ENCODE measurements at places on chromosomes 5 and 9. TPM values are rescaled to one million over a fixed set of nuclear protein-coding genes. Genes with fewer than 3 reads are reported as not detected.

- no peak overlapping the region for H3K4me3 ChIP-seq
- no peak overlapping the region for H3K27ac ChIP-seq
- no peaks in the 10 kb centered on the region for H3K36me3 ChIP-seq
Measured at GRCh38 chr9:104740621-104741020, 6.9 kb upstream of the NIPSNAP3A start.

DNA sequence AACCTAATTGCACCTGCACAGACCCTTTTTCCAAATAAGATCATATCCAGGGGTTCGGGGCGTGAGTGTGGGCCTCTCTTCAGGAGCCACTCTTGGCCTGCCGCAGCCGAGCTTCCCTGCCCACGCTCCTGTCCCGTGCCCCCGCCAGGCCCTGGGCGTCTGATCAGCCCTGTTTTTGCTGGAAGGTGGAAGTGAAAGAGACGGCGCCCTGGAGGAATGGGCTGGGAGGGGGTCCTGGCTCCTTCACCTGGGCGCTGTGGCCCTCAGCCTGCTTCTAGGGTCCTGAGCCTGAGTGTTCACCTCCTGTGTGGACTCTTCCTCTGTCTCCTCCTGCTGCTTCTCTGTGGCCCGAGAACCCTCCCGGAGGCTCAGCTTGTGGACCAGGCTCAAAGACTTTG, 11.2 kb upstream of the COL5A1 start:
- H3K36me3 ChIP-seq, result no peaks in the 10 kb centered on the region
- H3K4me3 ChIP-seq, result no peak overlapping the region
- H3K27ac ChIP-seq, result no peak overlapping the region
- peak; percentile 6 for DNase-seq
- no peaks in the 10 kb centered on the region for H3K4me1 ChIP-seq

DNA sequence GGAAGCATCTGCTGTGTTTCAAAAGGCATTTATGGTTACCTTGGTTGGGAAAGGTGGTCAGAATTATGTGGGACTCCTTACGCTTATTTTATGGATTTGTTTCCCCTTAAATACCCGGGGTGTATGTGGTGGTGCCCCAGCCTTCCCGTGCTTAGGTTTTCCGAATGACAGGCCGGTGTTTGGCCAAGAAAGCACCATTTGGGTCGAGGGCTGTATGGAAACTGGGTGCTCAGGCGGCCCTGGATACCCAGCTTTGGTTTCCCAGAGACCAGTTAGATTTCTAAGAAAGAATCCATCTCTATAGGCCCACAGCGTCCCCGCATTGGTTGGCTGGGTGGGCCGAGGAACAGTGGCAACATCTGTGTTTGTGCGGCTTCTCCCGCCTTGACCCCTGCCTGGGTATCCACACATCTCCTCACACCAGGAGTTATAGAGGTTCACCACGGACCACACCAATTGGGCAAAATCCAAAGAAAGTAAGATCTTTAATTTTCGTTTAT, 868 bp downstream of the ARHGEF28 start:
- peak; percentile 37 for DNase-seq
- no peaks in the 10 kb centered on the region for H3K27me3 ChIP-seq
- no peaks in the 10 kb centered on the region for H3K36me3 ChIP-seq

DNA sequence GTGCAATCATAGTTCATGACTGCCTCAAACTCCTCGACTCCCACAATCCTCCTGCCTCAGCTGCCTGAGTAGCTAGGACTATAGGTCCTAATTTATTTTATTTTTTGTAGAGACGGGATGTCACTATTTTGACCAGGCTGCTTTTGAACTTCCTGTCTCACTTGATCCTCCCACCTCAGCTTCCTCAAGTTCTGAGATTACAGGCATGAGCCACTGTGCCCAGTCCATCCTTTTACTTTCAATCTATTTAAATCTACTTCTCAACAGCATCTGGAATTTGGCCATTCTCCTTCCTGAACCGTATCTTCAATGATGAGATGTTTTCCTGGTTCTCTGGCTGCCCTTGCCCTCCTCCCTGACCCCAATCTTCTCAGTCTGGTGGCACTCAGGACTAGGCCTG, 12.2 kb upstream of the GRIN1 start:
- peak overlapping the region; percentile 5 for H3K27ac ChIP-seq
- H3K4me3 ChIP-seq, result no peak overlapping the region
- no peak for DNase-seq
- H3K36me3 ChIP-seq, result no peaks in the 10 kb centered on the region
- peaks cover 12% of the 10 kb centered on the region for H3K4me1 ChIP-seq
- H3K27me3 ChIP-seq, result no peaks in the 10 kb centered on the region

- no peaks in the 10 kb centered on the region for H3K36me3 ChIP-seq
- no peaks in the 10 kb centered on the region for H3K27me3 ChIP-seq
- H3K4me3 ChIP-seq, result no peak overlapping the region
Measured at GRCh38 chr5:67215519-67216471, 19.2 kb upstream of the CD180 start.

GRCh38 chr5:84383816-84384603, 670 bp downstream of the EDIL3 start:
- H3K27me3 ChIP-seq, result no peaks in the 10 kb centered on the region
- H3K27ac ChIP-seq, result peak overlapping the region; percentile 66
- H3K36me3 ChIP-seq, result no peaks in the 10 kb centered on the region
- peaks cover 8% of the 10 kb centered on the region for H3K4me1 ChIP-seq

GRCh38 chr5:67960939-67961338, 254.6 kb upstream of the PIK3R1 start:
- no peaks in the 10 kb centered on the region for H3K36me3 ChIP-seq

- H3K4me1 ChIP-seq, result peaks cover 6% of the 10 kb centered on the region
- no peaks in the 10 kb centered on the region for H3K36me3 ChIP-seq
- no peak overlapping the region for H3K4me3 ChIP-seq
- no peaks in the 10 kb centered on the region for H3K27me3 ChIP-seq
Measured at GRCh38 chr5:96961053-96961452, 25.2 kb downstream of the LNPEP start.

DNA sequence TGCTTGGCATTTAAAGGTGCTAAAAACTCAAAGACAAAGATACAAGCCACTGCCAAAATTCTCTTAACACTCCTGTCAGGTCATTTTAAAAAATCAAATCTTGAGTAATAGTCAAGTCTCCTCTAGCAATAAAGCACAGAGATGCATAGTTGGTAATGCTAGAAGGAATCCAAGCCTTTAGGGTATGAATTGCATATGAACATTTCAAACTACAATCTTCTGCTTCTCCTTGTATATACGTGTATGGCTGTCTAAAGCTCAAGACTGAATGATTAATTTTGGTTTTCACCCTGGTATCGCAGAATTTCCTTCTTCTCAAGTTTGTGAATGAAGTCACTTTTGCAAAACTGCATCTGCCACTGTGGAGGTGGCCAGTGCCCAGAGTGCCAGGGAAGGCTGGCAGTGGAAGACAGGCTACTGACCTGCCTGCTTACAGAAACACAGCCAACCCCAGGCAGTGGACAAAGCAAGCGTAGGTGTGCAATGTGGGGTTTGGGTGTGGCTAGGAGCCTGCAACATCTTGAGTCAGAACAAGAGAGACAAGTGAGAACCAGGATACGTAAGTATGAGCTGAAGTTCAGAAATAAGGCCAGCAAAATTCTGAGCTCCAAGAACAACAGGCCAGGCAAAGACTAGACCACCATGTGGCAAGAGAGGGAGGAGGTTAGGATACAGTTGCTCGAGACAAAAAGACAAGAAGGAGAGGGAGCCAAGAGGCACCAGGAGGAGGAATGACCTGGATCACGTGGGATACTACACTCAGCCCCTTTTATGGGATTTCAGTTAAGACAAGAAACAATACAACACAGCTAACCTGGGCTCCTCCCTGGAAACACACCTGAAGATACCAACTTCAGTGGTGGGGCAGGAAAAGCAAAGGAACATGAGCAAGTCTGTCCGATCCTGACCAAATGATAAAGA, 22.6 kb downstream of the MYO10 start:
- no peaks in the 10 kb centered on the region for H3K27me3 ChIP-seq
- peaks cover 21% of the 10 kb centered on the region for H3K4me1 ChIP-seq
- H3K4me3 ChIP-seq, result no peak overlapping the region
- no peak for DNase-seq
- no peak overlapping the region for H3K27ac ChIP-seq
- H3K36me3 ChIP-seq, result no peaks in the 10 kb centered on the region

GRCh38 chr9:121950441-121950840, 142.7 kb downstream of the TTLL11 start:
- H3K27me3 ChIP-seq, result no peaks in the 10 kb centered on the region
- no peak overlapping the region for H3K27ac ChIP-seq
- peaks cover 7% of the 10 kb centered on the region for H3K4me1 ChIP-seq
- H3K36me3 ChIP-seq, result no peaks in the 10 kb centered on the region
- DNase-seq, result no peak

GRCh38 chr9:2709645-2710101, 7.6 kb upstream of the KCNV2 start:
- H3K4me1 ChIP-seq, result no peaks in the 10 kb centered on the region
- no peaks in the 10 kb centered on the region for H3K36me3 ChIP-seq
- H3K27ac ChIP-seq, result no peak overlapping the region

- peaks cover 21% of the 10 kb centered on the region for H3K4me1 ChIP-seq
- no peaks in the 10 kb centered on the region for H3K27me3 ChIP-seq
- H3K4me3 ChIP-seq, result no peak overlapping the region
- no peak overlapping the region for H3K27ac ChIP-seq
- no peaks in the 10 kb centered on the region for H3K36me3 ChIP-seq
Measured at GRCh38 chr9:95095641-95096355, 221.7 kb downstream of the FANCC start.

DNA sequence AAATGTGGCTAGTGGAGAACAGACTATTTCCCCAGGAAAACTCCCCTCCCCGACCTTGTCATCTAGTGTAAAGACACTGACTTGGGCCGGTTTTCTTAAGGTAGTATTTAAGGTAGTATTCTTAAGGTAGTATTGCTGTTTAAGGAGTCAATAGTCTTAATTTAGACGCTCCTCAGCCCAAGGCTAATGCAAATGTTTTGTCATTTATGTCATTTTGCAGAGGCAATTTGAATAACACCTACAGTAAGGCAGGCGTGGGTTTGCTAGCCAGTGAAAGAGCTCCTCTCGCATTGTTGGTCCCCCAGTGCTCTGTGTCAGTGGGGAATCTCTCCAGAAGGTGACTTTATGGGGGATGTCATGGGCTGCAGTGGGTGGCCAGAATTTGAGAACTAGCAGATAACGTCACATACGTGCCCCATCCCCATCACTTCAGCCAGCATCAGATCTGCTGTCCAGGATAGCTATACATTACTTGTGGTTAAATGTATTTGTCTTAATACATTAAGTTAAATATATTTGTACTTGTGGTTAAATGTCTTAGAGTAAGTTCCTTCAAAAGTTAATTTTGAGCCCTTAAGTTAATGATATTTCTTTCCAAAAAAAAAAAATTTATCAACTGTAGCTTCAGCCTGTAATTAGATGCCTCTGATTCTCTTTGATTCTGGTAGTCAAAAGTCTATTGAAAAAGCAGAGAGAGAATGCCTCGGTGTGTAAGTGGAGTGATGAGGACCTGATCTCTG, 2.6 kb downstream of the PPP1R26 start:
- H3K36me3 ChIP-seq, result no peaks in the 10 kb centered on the region
- H3K4me1 ChIP-seq, result peaks cover 4% of the 10 kb centered on the region
- H3K27me3 ChIP-seq, result no peaks in the 10 kb centered on the region
- no peak overlapping the region for H3K4me3 ChIP-seq
- DNase-seq, result no peak
- H3K27ac ChIP-seq, result no peak overlapping the region

DNA sequence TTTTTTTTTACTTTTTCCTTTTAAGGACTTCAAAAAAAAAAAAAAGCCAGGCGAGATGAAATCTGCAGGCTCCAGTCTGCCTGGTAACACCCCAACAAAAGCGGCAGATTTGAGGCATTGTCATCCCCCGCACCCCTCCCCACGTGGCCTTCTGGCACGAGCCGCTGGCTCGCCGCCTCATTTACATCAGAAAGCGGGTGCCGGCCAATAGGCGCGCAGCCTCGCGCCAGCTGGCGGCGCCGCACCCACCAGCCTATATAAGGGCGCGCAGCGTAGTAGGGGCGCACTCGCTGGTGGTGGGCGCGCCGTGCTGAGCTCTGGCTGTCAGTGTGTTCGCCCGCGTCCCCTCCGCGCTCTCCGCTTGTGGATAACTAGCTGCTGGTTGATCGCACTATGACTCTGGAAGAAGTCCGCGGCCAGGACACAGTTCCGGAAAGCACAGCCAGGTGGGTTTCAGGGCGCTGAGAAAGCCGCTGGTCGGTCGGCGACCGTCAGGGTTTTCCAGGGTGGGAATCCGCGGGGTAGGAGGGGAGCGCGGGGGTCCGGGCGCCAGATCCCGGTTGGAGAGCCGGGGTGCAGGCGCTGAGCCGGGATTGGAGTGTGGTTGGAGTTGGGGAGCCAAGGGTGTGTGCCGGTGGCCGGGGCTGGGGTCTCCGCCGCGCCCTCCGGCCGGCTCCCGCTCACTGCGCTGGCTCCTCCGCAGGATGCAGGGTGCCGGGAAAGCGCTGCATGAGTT, at the start of gene GADD45G:
GADD45G (plus strand) TSS at position 284 of the 736 bp plus-strand sequence; CDS start at position 394, 110 bp downstream.
- no peaks in the 10 kb centered on the region for H3K36me3 ChIP-seq
- peak within 1 kb of the TSS; percentile 66 for H3K27ac ChIP-seq
- no peaks in the 10 kb centered on the region for H3K27me3 ChIP-seq
- peaks cover 6% of the 10 kb centered on the region for H3K4me1 ChIP-seq

- DNase-seq, result no peak
- no peaks in the 10 kb centered on the region for H3K36me3 ChIP-seq
- no peaks in the 10 kb centered on the region for H3K27me3 ChIP-seq
- no peaks in the 10 kb centered on the region for H3K4me1 ChIP-seq
- no peak overlapping the region for H3K4me3 ChIP-seq
- H3K27ac ChIP-seq, result no peak overlapping the region
Measured at GRCh38 chr5:171863935-171864334, 78.3 kb downstream of the SMIM23 start.

DNA sequence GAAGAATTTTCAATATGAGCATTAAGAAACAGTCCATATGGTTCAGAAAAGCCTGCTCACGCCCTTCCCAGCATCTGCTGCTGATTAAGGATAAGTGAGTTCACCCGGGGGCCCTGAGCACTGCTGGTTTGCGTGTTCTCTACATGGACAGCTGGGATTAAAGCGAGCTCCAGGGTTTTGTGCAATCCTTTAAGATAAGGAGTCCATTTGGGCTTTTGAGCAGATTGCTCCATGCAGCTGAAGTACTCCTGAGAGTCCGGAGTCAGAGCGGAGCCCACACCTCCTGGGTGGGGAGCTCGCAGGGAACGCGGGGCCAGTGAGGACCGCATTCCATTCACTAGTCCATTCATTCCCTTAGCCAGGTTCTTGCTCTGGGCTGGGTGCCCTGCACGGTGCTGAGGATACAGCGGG, 149.3 kb upstream of the COL5A1 start:
- H3K27me3 ChIP-seq, result no peaks in the 10 kb centered on the region
- DNase-seq, result peak; percentile 78
- no peak overlapping the region for H3K4me3 ChIP-seq
- H3K4me1 ChIP-seq, result peaks cover 4% of the 10 kb centered on the region
- peak overlapping the region; percentile 8 for H3K27ac ChIP-seq
- no peaks in the 10 kb centered on the region for H3K36me3 ChIP-seq

GRCh38 chr5:51889703-51890102, 506.5 kb downstream of the ISL1 start:
- H3K4me1 ChIP-seq, result no peaks in the 10 kb centered on the region
- no peaks in the 10 kb centered on the region for H3K27me3 ChIP-seq
- DNase-seq, result no peak
- H3K27ac ChIP-seq, result no peak overlapping the region
- H3K4me3 ChIP-seq, result no peak overlapping the region
- H3K36me3 ChIP-seq, result no peaks in the 10 kb centered on the region

The CYSRT1 gene
- 0.15 TPM for total RNA-seq

The SLC12A2 gene
- 31.2 TPM for total RNA-seq

The GIN1 gene
- total RNA-seq, result 9.8 TPM

The ADAMTS6 gene
- 2.0 TPM for total RNA-seq

The NUP155 gene
- 23.5 TPM for total RNA-seq

The CD180 gene
- total RNA-seq, result 0.23 TPM

The MGAT4B gene
- total RNA-seq, result 102 TPM

The ZNF483 gene
- 48.0 TPM for total RNA-seq

The CCNJL gene
- 11.8 TPM for total RNA-seq

The SKP2 gene
- total RNA-seq, result 13.7 TPM
